ENCODE measurements at places on chromosomes 1 and 21. TPM values are rescaled to one million over a fixed set of nuclear protein-coding genes. Genes with fewer than 3 reads are reported as not detected.

CCDC181 gene
- 0.50 TPM for total RNA-seq

HSD3B2 gene
- total RNA-seq: not detected

OR6N1 gene
- not detected for total RNA-seq

IL23R gene
- total RNA-seq: not detected

RGS4 gene
- total RNA-seq: 110 TPM

C1orf105 gene
- total RNA-seq: not detected

SYTL1 gene
- 0.15 TPM for total RNA-seq

MEX3A gene
- 2.0 TPM for total RNA-seq

HFM1 gene
- total RNA-seq: 0.17 TPM

HHIPL2 gene
- 0.58 TPM for total RNA-seq

CD101 gene
- 0.66 TPM for total RNA-seq

DYNLT5 gene
- total RNA-seq: 0.33 TPM

DEPDC1 gene
- 35.5 TPM for total RNA-seq

SLC6A9 gene
- 7.4 TPM for total RNA-seq

KRTAP11-1 gene
- total RNA-seq: not detected

DMBX1 gene
- total RNA-seq: not detected

MT1HL1 gene
- total RNA-seq: not detected

PDE9A gene
- 0.50 TPM for total RNA-seq

NBPF15 gene
- total RNA-seq: 50.4 TPM

FLVCR1 gene
- 6.8 TPM for total RNA-seq

SPATA46 gene
- total RNA-seq: not detected

BLZF1 gene
- 27.5 TPM for total RNA-seq

FCGR1A gene
- total RNA-seq: not detected

LCE1C gene
- total RNA-seq: not detected

VWA1 gene
- total RNA-seq: 9.6 TPM

FOXD3 gene
- not detected for total RNA-seq

LCE2B gene
- total RNA-seq: not detected

NGF gene
- total RNA-seq: 10.1 TPM

BARHL2 gene
- not detected for total RNA-seq

AQP10 gene
- total RNA-seq: not detected

AMY1A gene
- not detected for total RNA-seq

BCAS2 gene
- total RNA-seq: 55.9 TPM

C1orf185 gene
- total RNA-seq: not detected

LIN9 gene
- total RNA-seq: 7.3 TPM

GPR25 gene
- not detected for total RNA-seq

ADORA1 gene
- 2.0 TPM for total RNA-seq

TNNI3K gene
- 1.8 TPM for total RNA-seq

AVPR1B gene
- not detected for total RNA-seq

TMEM52 gene
- total RNA-seq: 0.15 TPM

TNNT2 gene
- total RNA-seq: not detected

ALG14 gene
- total RNA-seq: 2.8 TPM

OR2L13 gene
- total RNA-seq: not detected

SPRR2B gene
- not detected for total RNA-seq

KRTAP21-2 gene
- total RNA-seq: not detected

Measured in smooth muscle cell of trachea (primary cell).